Thyroid gland (tissue), 4 donors: ENCODE measurements at places on chromosomes 1 and 21. TPM values are rescaled to one million over a fixed set of nuclear protein-coding genes. Genes with fewer than 3 reads are reported as not detected.
A peak's percentile ranks its signal among the peaks of the same experiment; 100 is the strongest.

- H3K4me3 ChIP-seq: no peak overlapping the region
- H3K4me1 ChIP-seq: peaks cover 4% of the 10 kb centered on the region
- H3K36me3 ChIP-seq: no peaks in the 10 kb centered on the region
- DNase-seq: peak; percentile 44
- no peaks in the 10 kb centered on the region for H3K27me3 ChIP-seq
Measured at GRCh38 chr1:202241376-202242079, 47.9 kb downstream of the LGR6 start.

DNA sequence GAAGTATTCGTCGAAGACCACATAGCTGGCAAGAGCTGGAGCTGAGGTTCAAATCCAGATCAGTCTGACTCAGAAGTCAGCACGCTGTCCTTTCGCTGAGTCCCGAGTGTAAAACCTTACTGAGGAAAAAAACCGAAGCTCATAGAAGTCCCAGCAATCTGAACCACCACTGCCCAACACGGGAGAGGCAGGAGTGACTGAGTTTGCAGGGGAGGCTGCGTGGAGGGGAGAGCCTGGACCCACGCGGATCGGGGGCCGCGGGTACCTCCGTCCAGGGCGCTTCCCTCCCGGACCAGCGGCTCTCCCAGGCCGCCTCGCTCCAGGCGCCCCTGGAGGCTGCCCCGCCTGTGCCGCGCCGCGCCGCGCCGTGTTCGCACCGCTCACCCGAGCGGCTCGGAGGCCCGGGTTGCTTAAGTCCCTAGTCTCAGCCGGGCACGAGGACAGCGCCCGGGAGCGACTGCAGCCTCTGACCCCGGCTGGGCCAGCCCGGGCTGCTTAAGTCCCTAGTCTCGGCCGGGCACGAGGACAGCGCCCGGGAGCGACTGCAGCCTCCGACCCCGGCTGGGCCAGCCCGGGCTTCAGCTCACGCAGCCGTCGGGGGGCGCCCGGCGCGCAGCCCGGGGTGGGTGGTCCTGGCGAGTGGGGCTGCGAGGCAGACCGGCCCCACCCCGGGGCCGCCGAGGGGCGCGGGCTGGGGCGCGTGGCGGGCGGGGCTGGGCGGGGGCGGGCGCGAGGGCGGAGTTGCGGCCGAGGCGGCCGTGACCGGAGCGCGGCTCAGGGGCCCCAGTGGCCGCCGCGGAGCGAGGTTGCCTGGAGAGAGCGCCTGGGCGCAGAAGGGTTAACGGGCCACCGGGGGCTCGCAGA is at the start of gene ADAMTSL4:
Gene ADAMTSL4 (plus strand): TSS at position 777 of the 864 bp plus-strand sequence. CDS start 2,881 bp downstream, outside the sequence.
- H3K27ac ChIP-seq: peak within 1 kb of the TSS; percentile 85
- H3K4me3 ChIP-seq: no peak within 1 kb of the TSS
- no peaks in the 10 kb centered on the region for H3K36me3 ChIP-seq
- peaks cover 6% of the 10 kb centered on the region for H3K4me1 ChIP-seq

DNA sequence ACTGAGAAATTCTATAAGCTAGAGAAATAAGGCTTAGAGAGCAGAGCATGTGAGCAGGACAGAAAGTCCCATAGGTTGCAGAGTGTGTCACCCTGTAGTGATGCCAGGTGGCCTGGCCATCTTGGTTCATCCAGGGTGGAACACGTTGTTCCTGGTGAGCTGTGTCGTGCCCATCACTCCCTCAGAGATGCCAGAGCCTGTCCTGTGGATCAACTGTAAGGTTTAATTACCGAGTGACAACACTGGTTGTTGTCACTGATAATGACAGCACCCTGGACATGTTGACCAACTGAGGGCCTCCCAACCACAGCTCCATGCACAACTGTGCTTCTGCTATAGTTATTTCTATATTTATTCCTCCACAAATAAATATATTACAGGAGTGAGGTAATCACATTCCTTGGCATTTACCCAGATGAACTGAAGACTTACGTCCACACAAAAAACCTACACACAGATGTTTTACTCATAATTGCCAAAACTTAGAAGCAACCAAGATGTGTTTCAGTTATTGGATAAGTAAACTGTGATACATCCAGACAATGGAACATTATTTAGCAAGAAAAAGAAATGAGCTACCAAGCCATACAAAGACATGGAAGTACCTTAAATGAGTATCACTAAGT is 6.2 kb downstream of the C1orf198 start:
- H3K36me3 ChIP-seq: no peaks in the 10 kb centered on the region
- no peak overlapping the region for H3K27ac ChIP-seq
- H3K4me3 ChIP-seq: no peak overlapping the region
- H3K27me3 ChIP-seq: no peaks in the 10 kb centered on the region

DNA sequence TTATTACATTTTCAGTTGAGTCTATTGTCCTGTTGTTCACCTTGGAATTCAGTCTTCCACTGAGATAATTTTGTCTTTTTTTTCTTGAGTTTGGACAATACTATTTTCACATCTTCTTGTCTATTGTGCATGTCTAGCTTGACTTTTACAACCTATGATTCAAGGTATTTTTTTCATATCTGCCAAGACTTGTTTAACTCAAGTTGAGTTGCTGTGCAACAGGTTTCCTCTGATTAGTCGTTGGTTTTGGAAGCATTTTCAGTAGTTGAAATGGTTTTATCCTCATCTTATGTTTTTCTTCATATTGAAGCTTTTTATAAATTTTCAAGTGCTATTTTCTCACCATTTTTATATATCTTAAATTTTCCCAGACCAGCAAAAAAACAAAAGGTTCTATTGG is 103.6 kb downstream of the SCMH1 start:
- H3K4me3 ChIP-seq: no peak overlapping the region
- H3K36me3 ChIP-seq: peaks cover 7% of the 10 kb centered on the region
- no peak overlapping the region for H3K27ac ChIP-seq
- no peaks in the 10 kb centered on the region for H3K4me1 ChIP-seq

WLS gene
- total RNA-seq: 20.0 TPM

GRCh38 chr1:196152086-196152485 is 456.2 kb downstream of the KCNT2 start:
- no peaks in the 10 kb centered on the region for H3K4me1 ChIP-seq
- H3K27ac ChIP-seq: no peak overlapping the region
- no peaks in the 10 kb centered on the region for H3K27me3 ChIP-seq
- H3K4me3 ChIP-seq: no peak overlapping the region
- no peak for DNase-seq

GRCh38 chr1:37718901-37719571 is 26.7 kb downstream of the CDCA8 start:
- H3K27me3 ChIP-seq: no peaks in the 10 kb centered on the region
- H3K4me1 ChIP-seq: no peaks in the 10 kb centered on the region
- no peak for DNase-seq
- H3K27ac ChIP-seq: no peak overlapping the region
- no peak overlapping the region for H3K4me3 ChIP-seq
- no peaks in the 10 kb centered on the region for H3K36me3 ChIP-seq

DNA sequence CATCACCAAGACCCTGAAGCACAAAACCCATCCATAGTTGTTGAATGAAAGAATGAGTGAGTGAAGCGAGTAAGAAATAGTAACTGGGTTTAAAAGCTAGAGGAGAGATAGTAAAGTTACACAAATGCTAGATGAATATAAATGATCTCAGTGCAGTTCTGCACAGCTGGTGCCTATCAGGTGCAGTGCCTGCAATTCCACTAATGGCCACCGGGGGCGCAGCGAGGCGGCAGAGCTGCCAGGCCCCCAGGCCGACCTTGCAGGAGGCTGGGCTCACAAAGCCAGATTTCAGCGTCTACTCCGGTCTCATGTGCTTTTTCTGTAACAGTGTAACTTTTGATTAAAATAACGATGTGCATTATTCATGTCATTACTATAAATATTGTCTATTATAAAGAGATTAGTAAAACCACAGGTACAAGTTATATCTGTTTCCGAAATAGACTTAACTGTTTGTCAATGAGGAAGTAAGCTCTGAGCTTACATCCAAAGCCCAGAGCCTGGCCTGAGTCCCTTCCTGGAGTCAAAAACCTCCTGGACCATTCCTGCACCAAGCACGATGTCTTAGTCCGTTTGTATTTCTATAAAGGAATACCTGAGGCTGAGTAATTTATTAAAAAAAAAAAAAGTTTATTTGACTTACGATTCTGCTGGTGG is 477.6 kb downstream of the NPHP4 start:
- no peak overlapping the region for H3K27ac ChIP-seq
- no peak overlapping the region for H3K4me3 ChIP-seq
- DNase-seq: peak; percentile 75
- no peaks in the 10 kb centered on the region for H3K4me1 ChIP-seq
- no peaks in the 10 kb centered on the region for H3K27me3 ChIP-seq

AMY1B gene
- 3.5 TPM for total RNA-seq

DNA sequence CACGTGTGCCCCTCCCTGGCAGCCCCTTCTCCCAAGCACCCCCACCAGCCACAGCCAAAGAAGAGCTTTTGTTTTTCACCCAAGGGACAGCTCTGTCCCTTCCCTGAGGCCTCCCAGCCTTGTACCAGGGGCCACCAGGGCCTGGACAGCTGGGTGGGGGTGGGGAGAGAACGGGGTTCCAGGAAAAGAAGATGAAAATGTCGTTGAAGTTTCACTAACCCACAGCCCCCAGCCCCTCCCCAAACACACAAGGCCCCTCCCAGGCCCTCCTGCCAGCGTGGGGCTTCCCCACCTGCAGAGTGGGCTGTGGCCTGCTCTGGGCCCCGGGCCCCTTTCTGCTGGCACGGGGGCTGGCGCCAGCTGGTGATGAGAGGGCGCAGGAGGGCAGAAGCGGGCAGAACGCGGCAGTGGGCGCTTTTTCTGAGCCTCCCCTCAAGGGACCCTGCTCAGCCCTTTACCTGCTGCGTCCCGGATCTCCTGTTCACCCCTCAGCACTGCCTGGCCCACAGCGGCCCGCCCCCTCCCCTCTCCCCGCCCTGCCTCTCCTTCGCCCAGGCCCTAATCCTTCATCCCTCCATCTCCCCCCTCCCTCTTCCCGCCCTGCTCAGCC is 5.5 kb upstream of the ANKRD65 start:
- no peak overlapping the region for H3K4me3 ChIP-seq
- peaks cover 22% of the 10 kb centered on the region for H3K4me1 ChIP-seq
- no peak overlapping the region for H3K27ac ChIP-seq
- H3K27me3 ChIP-seq: no peaks in the 10 kb centered on the region
- H3K36me3 ChIP-seq: no peaks in the 10 kb centered on the region

DNA sequence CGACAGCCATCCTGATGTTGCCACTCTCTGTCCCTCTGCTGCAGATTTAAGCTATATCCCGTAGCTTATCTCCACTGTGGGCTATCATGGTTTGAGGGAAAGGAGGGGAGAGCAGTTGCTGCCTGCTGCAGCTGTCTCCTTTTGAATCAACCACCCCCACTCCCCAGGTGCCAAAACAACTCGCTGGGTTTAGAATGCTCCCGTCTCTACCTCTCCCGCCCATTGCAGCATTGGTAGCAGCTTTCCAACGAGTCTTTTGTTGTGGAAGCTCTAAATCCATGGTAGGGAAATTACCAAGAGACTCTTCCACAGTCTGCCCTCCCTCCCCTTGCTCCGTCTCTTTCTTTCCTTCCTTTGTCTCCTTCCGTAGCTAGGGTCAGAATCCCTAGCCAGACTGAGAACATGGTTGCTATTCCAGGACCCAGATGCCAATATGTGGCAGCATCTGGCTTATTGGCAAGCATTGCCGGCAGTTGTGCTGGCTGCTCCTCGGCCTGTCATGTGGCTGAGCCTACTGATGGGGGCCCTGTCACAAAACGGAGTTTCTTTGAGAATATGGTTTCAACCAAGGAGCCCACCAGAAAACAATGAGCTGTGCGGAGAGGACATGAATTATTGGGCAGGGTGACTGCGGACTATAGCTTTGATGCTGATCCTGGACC is 230.7 kb downstream of the RPS6KC1 start:
- no peak overlapping the region for H3K27ac ChIP-seq
- no peaks in the 10 kb centered on the region for H3K27me3 ChIP-seq
- no peak for DNase-seq
- no peak overlapping the region for H3K4me3 ChIP-seq
- no peaks in the 10 kb centered on the region for H3K36me3 ChIP-seq

- H3K27me3 ChIP-seq: no peaks in the 10 kb centered on the region
- H3K4me1 ChIP-seq: peaks cover 7% of the 10 kb centered on the region
Measured at GRCh38 chr1:113321771-113322387, 68.4 kb upstream of the MAGI3 start.

DNA sequence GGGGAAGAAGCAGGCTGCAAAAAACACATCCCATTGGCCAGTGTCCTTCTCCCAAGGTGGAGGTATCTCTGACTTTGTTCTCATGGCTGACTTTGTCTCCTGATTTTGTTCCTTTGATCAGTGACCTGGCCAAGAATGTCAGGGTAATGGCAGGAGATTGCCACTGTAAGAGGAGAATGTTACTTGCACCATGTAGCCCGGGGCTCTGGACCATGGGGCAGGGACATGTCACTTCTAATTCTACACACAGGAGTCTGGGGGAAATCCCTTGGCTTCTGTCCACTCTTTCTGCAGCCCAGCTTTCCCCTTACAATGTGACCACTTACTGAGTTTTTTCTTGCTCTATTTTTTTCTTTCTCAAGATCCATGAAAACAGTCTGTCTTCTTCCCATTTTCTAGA is 87.7 kb upstream of the LRRN2 start:
- no peak overlapping the region for H3K27ac ChIP-seq
- no peaks in the 10 kb centered on the region for H3K4me1 ChIP-seq
- H3K27me3 ChIP-seq: no peaks in the 10 kb centered on the region
- no peak for DNase-seq
- no peaks in the 10 kb centered on the region for H3K36me3 ChIP-seq

GRCh38 chr1:70234733-70235132 is 13.6 kb downstream of the SRSF11 start:
- no peak overlapping the region for H3K4me3 ChIP-seq
- no peak overlapping the region for H3K27ac ChIP-seq
- no peaks in the 10 kb centered on the region for H3K4me1 ChIP-seq
- peaks cover 86% of the 10 kb centered on the region for H3K36me3 ChIP-seq

DNA sequence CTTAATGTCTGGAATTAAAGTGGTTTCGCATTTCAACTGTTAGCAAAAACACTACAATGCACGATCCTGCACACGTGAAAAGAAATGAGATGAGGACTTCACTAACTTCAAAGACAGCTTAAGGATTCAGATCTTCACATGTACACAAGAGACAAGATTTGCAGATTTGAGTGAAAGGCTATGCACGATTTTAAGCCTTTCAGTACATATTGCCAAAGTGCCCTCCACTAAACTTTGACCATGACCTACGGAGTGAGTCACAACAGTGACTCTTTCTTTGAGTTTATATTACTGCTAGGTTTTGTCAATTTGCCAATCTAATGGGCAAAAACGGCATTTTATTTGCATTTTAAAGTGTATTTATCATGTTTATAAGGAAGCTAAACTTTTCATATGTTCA is 41.2 kb upstream of the CR1L start:
- no peak for DNase-seq
- no peak overlapping the region for H3K4me3 ChIP-seq
- no peaks in the 10 kb centered on the region for H3K36me3 ChIP-seq
- no peak overlapping the region for H3K27ac ChIP-seq
- no peaks in the 10 kb centered on the region for H3K27me3 ChIP-seq
- H3K4me1 ChIP-seq: no peaks in the 10 kb centered on the region

DNA sequence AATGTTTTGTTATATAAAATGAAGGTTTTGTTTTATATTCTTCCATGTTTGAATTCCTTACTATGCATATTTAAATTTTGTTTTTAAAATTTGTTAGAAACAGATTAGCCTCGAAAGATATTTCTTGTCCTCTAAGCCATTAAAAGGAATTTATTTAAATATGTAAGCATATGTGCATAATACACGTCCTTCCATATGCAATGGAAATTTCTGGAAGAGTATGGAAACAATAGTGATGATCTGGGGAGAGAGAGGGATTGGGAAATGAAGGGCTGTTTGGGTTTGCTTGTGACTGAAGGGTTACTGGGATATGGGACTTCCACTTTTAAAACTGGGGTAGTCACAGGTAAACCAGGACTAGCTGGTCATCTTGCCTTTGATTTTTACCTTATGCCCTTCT is 21.1 kb downstream of the ECHDC2 start:
- H3K4me1 ChIP-seq: peaks cover 1% of the 10 kb centered on the region
- H3K36me3 ChIP-seq: peaks cover 8% of the 10 kb centered on the region
- H3K27me3 ChIP-seq: no peaks in the 10 kb centered on the region
- DNase-seq: no peak
- no peak overlapping the region for H3K27ac ChIP-seq
